ENCODE measurements at places on chromosomes 4 and X. TPM values are rescaled to one million over a fixed set of nuclear protein-coding genes. Genes with fewer than 3 reads are reported as not detected.

GRCh38 chr4:88737307-88737941, 39.8 kb upstream of the NAP1L5 start:
- peak; percentile 65 for DNase-seq

DNA sequence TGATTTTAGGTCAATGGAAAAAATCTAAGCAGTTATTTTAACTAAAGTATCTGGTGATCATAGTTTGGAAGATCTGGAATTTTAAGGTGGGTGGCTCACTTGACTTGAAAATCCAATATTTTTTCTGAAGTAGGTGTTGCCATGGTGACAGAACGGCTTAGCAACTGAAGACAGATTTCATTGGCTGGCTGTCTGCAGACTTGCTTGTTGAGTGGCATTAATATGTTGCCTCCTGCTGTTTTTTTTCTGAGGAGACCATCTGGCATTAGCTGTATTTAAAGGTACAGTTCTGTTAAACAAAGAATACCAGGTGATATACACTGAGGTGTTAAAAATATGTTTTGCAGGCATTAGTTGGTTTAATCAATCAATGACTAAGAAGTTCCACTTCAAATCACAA, 19.8 kb downstream of the CPE start:
- no peak for DNase-seq

DNA sequence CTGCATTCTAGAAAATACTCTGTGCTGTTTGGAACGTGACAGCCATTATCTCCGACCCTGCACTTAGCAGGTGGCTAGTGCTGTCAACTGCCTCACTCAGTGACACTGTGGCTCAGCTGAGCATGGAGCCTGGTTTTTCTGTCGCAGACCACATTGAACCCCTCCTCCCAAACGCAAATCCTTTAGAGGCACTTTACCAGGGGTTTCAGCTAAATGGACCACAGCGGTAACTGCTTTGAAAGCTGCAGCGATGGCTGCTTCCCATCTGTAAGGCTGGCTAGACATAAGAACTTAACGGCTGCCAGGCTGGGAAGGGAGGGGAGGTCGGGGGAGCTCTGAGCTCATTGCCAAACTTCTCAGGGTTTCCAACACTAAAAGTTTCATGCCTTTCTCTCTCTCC, 8.1 kb downstream of the SLC34A2 start:
- no peak for DNase-seq

DNA sequence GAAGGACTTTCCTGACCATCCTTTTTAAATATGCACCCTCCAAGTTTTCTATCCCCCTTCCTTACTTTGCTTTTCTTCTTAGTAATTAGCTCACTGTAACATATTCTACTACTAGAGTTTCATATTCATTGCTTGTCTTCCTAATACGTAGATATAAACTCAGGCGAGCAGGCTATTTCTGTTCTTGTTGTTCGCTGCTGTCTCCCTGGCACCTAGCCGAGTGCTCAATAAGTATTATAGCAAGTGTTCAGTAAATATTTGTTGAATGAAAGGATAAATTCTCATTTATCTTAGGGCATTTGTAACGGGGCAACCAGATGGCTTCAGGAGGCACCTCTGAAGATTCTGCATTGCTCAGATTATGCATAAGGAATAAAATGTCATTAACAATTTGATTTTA, 6.8 kb upstream of the RHOH start:
- no peak for DNase-seq

- no peak for DNase-seq
Observed at GRCh38 chr4:106273831-106274230, 42.2 kb downstream of the TBCK start.

DNA sequence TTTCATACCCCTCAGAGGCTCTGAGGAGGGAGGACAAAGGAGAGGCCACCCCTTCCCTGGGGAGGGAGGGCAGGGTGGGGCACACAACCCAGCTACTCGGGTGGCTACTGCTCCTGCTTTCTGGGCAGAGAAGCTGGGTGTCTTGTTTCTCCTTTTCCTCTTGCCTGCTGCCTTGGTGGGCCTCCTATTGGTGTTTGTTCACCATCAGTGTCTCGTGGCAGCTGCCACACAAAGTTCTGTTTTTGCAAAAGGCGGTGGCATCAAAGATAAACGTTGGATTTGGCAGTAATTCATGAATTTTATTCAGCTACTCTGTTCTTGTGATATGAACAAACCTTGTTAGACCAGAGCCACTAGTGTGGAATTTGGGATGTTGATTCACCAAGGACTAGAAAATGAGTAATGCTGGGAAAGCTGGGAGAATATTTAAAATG, 153.0 kb upstream of the SCML1 start:
- DNase-seq, result no peak

DNA sequence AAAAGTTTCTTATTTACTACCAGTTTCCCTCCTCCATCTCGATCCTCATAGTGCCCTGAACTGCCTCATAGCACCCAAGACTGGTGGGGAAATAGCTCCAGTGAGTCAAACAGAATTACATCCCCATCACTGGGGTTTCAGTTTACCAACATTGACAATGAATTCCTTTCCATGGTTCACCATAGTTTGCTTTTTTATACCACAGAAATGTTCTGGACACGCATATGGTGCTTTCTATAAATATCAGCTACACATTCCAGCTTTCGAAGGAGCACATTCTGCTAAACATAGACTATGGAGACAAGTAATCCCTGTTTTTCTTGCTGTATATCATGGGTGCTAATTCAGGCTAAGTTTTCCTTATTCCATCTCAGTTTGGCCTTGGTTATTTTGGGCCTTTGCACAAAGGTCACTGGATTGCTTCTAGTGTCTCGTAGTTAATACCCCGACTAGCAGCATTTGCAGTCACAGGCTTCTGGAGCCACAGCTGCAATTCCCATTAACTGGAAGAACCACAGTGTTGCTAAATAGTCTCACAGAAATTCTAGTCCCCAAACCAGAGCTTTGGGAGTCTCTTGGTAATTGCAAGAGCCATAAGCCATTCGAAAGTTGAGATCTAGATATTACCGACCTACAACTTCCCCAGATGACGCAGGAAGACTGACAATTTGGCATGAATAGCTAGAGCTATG, 53.4 kb upstream of the TRPC3 start:
- DNase-seq, result no peak

DNA sequence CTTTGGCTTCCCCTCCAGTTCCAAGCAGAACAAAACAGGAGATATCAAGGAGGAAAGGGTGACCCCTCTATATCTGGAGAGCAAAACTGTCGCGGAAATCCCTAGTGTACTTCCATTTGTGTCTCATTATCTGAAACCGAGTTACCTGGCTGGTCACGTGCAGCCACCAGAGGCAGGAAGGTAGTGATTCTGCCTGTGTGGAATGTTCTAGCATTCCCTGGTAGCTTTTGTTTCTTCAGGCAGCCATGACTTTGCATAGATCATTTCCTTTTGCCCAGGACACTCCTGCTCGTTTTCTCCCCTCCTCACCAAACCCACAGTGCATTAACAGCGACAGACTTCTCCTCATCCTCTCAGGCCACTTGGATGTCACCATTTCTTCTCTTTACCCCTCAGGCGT, 107.9 kb downstream of the PTTG2 start:
- no peak for DNase-seq

DNA sequence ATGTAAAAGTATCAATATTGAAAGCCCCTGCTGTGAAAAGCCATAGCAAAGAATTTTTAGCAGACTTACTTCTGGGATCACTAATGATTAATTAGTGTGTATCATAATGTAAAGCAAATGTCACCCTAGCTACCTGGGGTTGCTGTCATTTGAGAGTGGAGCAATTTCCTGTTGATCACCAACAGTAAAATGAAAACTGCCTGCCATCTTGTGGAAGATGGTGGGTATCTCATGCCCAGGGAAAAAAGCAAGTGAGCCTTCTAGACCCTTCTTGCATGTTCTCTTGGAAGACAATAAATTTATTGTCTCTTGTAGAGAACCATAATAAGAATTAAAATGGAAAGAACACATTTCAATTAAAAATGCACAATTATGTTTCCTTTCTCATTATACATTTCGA, 360.2 kb downstream of the ZIC3 start:
- DNase-seq, result peak; percentile 65

The GPRASP2 gene
- total RNA-seq, result 14.9 TPM

The SCML1 gene
- 2.3 TPM for total RNA-seq

The RBM41 gene
- 22.8 TPM for total RNA-seq
